ENCODE measurements at places on chromosomes 16 and 17.

- DNase-seq = no peak
These were observed 25.3 kb upstream of the KSR1 start for GRCh38 chr17:27430882-27431491.

DNA sequence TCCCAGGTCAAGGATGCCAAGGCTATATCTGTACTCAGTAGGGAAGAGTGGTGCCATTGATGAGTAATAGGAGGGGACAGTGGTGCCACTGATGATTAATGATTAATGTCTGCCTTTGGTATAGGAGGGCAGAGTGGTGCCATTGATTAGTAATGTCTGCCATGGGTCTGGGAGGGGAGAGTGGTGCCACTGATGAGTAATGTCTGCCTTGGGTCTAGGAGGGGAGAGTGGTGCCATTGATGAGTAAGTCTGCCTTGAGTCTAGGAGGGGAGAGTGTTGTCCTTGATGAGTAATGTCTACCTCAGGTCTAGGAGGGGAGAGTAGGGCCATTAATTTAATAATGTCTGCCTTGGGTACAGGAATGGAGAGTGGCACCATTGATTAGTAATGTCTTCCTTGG, 507.8 kb upstream of the EEF2KMT start:
- DNase-seq = no peak

- DNase-seq = peak; percentile 20
These were observed 12.8 kb upstream of the GNG13 start for GRCh38 chr16:813204-813915.

GRCh38 chr17:54902017-54902416, 1.4 kb downstream of the TOM1L1 start:
- no peak for DNase-seq
